ENCODE measurements at places on chromosomes 4 and X.

GRCh38 chr4:136650541-136651277, 881.6 kb downstream of the PCDH18 start:
- DNase-seq = no peak

DNA sequence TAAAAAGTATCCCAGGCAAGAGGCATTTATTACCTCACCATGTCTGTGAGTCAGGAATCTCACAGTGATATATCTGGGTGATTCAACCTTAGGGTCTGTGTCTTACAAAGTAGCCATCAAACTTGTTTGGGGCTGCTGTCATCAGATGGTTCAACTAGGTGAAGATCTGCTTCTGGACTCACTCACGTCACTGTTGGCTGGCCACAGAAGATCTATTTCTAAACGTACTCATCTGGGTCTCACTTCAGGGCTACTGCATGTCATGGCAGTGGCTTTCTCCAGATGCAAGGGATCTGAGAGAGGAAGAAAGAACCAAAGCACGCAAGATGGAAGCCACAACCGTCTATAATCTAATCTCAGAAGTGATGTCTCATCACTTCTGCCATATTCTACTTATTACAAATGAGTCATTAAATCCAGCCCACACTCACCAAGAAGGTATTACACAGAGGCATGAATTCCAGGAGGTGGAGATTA, 267.8 kb upstream of the ANKRD50 start:
- no peak for DNase-seq

- DNase-seq = no peak
Measured at GRCh38 chr4:112245383-112245782, 13.8 kb downstream of the AP1AR start.

- no peak for DNase-seq
Measured at GRCh38 chr4:67549123-67549522, 3.8 kb upstream of the CENPC start.

DNA sequence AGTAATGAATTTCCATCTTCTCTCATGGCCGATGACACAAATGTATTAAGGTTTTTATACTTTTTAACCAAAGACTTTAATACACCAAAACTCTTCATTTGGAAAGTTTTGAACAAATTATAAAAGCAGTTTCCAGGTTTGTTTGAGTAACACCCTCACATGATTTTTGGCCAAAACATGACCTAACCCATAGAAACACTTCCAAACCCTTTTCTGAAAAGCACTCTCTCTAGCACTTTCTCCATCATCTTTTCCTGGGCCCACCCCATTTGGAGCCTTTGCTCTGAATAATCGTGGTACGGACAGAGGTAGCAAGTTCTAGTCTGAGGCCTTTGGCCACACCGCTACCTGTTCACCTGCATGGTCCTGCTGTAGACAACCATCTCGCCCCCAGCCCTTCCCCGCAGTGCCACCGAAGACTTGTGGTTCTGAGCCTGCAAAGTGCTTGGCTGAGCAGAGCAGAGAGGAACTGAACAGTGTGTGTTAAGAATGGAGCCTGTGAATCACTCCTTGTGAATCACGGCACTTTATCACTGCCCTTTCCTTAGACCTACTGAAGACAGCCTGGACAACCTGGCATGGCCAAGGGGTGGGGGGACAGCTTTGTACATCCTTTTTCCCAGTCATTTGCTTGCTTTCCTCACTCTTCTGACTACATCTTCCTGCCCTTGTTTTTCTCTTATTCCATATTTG, 181.8 kb downstream of the PTTG2 start:
- DNase-seq = no peak

- no peak for DNase-seq
Measured at GRCh38 chr4:167492007-167492406, 257.7 kb upstream of the SPOCK3 start.

GRCh38 chrX:42399632-42400024, 378.3 kb downstream of the PPP1R2C start:
- no peak for DNase-seq

GRCh38 chrX:47632666-47633065, 2.9 kb upstream of the CFP start:
- no peak for DNase-seq

GRCh38 chrX:149495573-149496071, 9.5 kb downstream of the IDS start:
- no peak for DNase-seq

GRCh38 chr4:84920617-84921016, 45.9 kb downstream of the WDFY3 start:
- DNase-seq = no peak

DNA sequence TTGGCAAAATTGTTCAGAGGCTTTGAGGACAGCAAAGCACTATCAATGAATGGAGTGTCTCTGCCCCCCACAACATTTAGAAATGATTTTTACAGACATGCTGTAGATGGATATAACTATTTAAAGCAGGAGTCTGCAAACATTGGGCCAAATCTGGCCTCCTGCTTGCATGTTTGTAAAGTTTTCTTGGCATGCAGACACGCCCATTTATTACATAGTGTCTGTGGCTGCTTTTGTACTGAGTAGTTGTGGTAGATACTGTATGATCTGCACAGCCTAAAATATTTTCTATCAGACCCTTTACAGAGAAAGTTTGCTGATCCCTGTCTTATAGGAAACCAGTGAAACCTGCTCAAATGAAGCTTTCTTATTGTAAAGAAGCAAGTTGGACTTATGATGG, 45.5 kb upstream of the PHEX start:
- DNase-seq = no peak

All from adrenal gland (tissue), 19 donors.